Small intestine (tissue), 16 donors: ENCODE measurements at places on chromosomes 2 and 18. TPM values are rescaled to one million over a fixed set of nuclear protein-coding genes. Genes with fewer than 3 reads are reported as not detected.

The RND3 gene
- 20.6 TPM for polyA plus RNA-seq

DNA sequence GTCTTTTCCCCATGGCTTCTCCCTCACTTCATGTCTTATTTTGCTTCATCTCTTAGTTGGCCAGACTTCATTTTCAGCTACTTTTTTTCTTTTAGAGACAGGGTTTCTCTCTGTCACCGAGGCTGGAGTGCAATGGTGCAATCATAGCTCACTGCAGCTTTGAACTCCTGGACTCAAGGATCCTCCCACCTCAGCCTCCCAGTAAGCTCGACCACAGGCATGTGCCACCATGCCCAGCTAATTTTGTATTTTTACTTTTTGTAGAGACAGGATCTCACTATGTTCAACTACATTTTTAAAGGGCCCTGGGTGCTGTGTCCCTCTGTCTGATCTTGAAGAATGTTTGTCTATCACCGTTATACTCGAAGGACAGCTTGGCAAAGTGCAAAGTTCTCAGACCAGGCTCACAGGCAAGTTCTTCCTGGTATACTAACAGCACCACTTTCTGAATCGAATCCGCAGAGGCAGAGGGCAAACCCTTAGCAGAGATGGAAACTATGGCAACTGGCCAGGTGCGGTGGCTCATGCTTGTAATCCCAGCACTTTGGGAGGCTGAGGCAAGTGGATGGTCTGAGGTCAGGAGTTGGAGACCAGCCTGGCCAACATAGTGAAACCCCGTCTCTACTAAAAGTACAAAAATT, 60.9 kb downstream of the SOWAHC start:
- no peaks in the 10 kb centered on the region for H3K27me3 ChIP-seq
- peak; percentile 91 for DNase-seq
- H3K36me3 ChIP-seq = no peaks in the 10 kb centered on the region

DNA sequence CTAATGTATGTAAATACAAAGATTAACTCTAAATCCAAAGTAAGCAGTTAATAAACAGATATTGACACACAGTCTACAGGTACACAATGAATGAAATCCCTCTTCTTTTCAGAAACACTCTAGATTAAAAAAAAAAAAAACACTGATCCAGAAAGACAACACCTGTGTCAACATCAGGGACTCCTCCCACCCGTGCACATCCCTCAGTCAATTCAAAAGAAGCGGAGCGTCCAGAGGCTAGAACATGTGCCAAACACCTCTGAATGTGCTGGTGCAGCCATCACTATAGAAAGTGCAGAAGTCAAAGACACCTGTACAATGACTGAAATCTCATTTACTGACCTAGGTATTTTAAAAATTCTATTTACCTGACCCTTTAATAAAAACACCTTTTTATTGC, 622.6 kb upstream of the ID2 start:
- H3K27me3 ChIP-seq = no peaks in the 10 kb centered on the region
- no peaks in the 10 kb centered on the region for H3K36me3 ChIP-seq
- H3K27ac ChIP-seq = no peak overlapping the region
- H3K4me1 ChIP-seq = no peaks in the 10 kb centered on the region
- no peak for DNase-seq

The LYG1 gene
- polyA plus RNA-seq = 14.3 TPM

DNA sequence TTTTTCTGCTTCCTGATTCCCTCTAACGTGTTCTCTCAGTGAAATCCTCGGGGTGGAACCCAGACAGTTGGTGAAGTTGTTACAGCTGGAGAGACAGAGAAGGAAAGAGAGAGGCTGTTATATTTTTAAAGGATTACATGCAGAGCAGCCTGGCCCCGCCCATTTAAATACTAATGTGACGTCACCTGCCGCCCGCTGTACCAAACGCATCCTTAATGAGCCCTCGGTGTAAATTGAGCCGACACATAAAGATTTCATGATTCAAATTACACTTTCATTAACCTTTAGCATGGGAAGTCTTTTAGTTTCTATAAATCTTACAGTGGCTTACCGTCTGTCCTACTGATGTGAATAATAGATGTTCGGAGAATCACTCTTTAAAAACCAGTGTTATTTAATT, 164.0 kb upstream of the SIX3 start:
- H3K27ac ChIP-seq = no peak overlapping the region
- no peak overlapping the region for H3K4me3 ChIP-seq
- no peaks in the 10 kb centered on the region for H3K36me3 ChIP-seq
- no peaks in the 10 kb centered on the region for H3K27me3 ChIP-seq
- no peak for DNase-seq
- peaks cover 24% of the 10 kb centered on the region for H3K4me1 ChIP-seq

GRCh38 chr18:66066191-66066590, 315.4 kb downstream of the CDH7 start:
- no peak for DNase-seq
- H3K27me3 ChIP-seq = no peaks in the 10 kb centered on the region
- no peaks in the 10 kb centered on the region for H3K4me1 ChIP-seq
- H3K36me3 ChIP-seq = no peaks in the 10 kb centered on the region
- H3K27ac ChIP-seq = no peak overlapping the region

The CFAP65 gene
- 4.3 TPM for polyA plus RNA-seq

DNA sequence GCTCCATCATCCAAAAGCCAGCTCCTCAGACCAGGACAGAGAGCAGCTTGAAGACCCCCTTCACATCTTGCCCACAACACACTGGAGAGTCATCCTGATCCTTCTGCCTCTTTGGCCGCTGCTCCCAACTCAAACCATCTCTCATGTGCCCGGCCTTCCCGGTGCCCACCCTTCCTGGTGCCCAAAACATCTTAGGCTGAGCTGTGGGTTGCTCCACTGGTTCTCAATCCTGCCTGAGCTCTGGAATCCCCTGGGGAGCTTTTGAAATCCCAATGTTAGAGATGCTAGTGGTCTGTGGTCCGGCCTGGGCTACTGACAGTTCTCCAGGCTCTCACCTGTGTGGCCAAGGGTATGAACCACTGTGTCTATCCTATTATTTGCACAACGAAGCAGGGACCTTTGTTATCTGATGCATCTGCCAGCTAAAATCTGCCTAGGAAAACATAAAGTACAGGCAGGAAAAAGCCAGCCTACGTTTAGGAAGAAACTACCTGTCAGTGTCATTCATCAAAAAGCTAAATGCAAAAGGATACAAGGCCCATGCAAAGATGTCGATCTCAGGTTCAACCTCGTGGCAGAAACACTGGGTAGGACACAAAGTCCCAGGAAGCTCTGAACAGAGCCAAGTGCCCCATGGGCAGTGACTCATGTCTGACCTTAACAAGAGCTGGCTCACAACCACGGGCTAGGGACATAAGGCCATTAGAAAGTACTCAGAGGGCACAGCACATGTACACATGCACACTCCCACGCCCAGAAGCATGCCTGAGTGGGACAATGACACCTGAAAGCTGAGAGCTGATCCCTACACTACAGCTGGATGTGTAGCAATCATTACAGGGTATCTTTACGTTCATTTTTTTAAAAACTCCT, 30.8 kb downstream of the TBC1D8 start:
- no peaks in the 10 kb centered on the region for H3K36me3 ChIP-seq
- H3K4me3 ChIP-seq = no peak overlapping the region
- peak; percentile 98 for DNase-seq

- no peak overlapping the region for H3K4me3 ChIP-seq
- peak; percentile 83 for DNase-seq
- H3K36me3 ChIP-seq = no peaks in the 10 kb centered on the region
- H3K4me1 ChIP-seq = peaks cover 5% of the 10 kb centered on the region
- H3K27me3 ChIP-seq = no peaks in the 10 kb centered on the region
- H3K27ac ChIP-seq = peak overlapping the region; percentile 37
These were observed 79.7 kb downstream of the HS1BP3 start for GRCh38 chr2:20571231-20571630.

- peaks cover 2% of the 10 kb centered on the region for H3K36me3 ChIP-seq
- no peak for DNase-seq
These were observed 106.9 kb upstream of the SP3 start for GRCh38 chr2:174072069-174072468.
